Activated naive CD8-positive, alpha-beta T cell treated with anti-CD3 and anti-CD28 coated beads for 36 hours (primary cell): ENCODE measurements at places on chromosomes 7 and 10. TPM values are rescaled to one million over a fixed set of nuclear protein-coding genes. Genes with fewer than 3 reads are reported as not detected.

DNA sequence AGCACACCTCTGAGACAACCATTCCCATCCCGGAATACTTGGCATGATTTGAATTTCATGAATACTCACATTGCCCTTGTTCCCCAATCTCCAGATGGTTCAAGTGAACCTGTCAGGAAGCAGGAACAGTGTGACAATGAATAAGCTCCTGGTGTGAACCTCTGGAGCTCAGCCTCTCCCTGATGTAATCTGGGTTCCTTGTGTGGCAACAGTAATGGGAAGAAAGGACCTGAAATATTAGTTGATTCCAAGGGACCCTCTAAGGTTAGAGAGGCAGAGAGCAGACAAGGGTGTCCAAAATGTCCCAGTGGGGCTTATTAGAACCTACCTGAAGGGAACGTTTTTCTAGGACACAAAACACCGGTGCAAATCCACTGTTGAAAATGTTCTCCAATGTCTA is 8.5 kb downstream of the OR2A7 start:
- DNase-seq, result no peak

DNA sequence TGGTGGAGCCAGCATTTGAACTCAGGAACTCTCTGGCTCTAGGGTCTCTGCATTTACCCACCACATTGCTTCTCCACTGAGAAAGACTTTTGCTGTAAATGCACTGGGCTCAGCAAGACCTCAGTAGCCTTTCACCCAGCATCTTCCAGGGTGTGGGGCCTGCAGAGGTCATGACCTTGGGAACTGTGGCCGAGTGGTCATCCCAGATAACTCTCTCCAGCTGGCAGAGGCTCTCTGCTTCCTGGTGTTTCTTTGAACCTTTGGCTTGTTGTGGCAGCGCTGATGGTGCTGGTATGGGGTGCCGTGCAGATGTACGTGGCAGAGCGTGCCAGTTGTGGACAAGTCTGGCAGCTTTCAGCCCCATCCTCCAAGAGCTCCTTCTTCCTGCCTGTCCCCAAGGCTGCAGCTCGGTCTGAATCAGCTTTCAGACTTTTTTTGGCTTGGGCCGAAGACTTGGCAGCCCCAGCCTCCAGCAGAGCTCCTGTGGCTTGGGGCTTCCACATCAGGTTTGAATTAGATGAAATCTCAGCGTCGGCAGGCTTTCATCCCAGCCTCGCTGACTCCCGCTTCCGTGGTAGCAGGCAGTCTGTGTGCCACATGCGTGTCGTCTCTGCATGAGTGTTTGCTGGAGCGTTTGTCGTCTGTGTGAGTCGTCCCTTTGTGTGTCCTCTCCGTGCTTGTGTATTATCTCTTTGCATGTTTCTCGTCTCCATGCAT is 21.5 kb downstream of the ADAMTS14 start:
- DNase-seq, result no peak

DNA sequence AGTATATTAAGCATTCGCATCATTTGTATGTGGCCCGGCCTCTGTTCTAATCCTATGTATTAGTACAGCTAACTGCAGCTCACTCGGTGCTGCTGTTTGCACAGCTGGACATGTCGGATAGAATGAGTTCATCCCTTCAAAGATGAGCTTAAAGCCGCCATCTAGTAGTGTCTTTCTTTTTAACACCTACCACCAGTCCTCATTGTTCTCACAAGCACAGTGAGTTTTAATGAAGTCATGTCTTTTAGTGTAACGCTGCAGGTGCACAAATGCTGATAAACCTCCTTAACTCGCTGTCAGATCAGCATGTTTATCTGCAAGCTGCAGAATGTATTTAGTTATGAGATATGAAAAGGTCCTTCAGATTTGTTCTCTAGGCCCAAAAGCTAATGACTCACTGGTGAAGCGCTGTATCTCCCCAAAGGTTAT is 247.5 kb downstream of the MTERF1 start:
- no peak for DNase-seq

- DNase-seq, result no peak
These were observed 9.7 kb upstream of the PURB start for GRCh38 chr7:44894888-44895580.

- DNase-seq, result no peak
These were observed 23.1 kb upstream of the PIK3CG start for GRCh38 chr7:106841896-106842390.

GRCh38 chr10:60282771-60283353 is 106.8 kb downstream of the ANK3 start:
- DNase-seq, result no peak

DNA sequence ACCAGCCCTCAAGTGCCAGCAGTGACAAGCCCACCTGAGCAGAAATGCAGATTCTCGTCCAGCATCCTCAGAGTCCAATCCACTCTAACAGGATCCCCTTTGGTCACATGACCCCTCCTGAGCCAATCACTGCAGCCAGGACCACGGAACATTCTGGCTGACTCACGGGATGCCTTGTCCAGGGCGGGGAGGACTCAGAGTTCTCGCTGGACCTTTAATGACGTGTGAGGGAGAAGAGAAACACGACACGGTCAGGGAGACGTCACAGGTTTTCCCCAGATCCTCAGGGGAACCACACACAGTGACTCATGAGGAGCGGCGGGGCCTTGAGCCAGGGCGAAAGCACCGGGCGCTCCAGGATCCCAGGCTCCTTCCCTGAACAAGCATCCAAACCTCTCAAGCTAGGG is 155.7 kb downstream of the PTPRN2 start:
- DNase-seq, result no peak

- no peak for DNase-seq
These were observed 36.2 kb downstream of the LARP4B start for GRCh38 chr10:895324-895723.

- no peak for DNase-seq
These were observed 35.2 kb upstream of the CAV2 start for GRCh38 chr7:116464375-116464774.

Gene GPC2
- total RNA-seq, result 3.6 TPM

Gene PIP
- not detected for total RNA-seq
